ENCODE measurements at places on chromosomes 12 and 14.

DNA sequence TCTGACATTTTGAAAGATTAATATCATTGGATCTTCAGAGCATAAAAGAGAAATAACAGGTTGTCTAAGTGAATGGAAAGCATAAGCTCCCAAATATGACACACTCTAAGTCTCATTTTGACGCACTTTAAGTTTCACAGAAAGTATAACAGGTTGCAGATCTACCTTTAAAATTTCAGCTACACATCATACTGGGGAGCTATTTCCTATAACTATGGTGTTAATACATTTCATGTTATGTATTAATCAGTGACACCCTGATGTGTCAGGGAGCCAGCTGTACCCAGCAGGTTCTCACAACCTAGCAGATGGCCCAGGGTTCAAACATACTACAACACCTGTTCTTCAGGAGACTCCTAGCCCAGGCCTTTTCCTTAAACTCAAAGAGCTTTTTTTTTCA lies 31.1 kb upstream of the TMX1 start:
- no peak for DNase-seq

GRCh38 chr14:98542316-98542715 lies 729.7 kb downstream of the BCL11B start:
- DNase-seq = no peak

GRCh38 chr14:90553298-90553920 lies 156.6 kb downstream of the CALM1 start:
- no peak for DNase-seq

DNA sequence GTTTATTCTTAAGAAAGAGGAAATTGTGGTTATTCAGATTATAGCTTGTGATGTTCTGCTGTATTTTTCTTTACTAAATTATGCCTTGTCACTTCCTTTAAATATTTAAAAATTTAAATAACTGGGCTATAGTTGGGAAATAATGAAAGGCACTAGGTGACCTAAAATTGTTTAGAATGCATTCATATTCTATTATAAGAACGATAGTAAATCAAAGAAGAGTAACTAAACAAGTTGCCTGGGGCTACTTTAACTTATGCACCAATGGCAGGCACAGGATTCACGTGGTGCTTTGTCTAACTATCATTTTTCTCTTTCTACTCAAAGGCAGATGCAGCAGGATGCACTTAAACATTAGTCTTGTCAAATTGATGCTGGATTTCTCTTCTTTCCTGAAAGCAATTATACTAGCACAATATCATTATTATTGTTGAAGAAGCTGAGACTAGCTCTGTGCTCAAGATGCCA lies 190.7 kb upstream of the PPFIA2 start:
- no peak for DNase-seq

GRCh38 chr12:55724940-55725309 lies 3.9 kb downstream of the CD63 start:
- DNase-seq = no peak

DNA sequence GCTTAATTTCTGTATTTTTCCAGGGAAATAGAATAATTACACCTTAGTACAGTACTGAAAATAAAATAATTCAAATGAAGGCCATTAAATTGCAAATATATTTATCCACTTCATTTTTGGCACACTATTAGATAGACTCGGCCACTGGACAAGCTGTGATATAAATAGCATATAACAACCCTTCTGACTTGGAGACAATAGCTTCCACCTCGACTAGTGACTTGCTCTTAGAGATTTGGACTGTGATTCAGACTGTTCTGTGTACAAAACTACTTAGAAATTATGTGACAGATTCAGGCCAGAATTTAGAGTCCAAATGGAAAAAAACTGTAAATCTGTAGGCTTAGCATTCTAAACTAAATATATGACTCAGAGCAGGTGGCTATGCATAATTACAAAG lies 949.9 kb downstream of the LRFN5 start:
- DNase-seq = no peak

DNA sequence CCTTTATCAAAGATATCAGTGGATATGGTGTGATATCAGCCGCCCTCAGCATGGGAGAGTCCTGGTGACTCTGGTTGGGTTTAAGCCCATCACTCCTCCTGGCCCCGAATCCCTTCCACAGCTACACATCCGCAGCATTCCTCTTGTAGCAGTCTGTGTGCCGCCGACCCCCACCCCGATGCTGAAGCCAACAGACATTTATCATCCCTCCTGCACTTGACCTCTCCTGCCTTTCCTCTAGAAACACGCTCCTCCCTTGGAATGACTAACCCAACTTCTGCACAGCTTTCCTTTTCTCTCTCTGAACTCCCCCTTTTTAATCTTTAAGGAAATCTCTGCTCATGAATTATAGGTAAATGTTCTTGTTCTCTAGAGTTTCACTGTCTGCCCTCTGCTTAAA lies 250.9 kb upstream of the FOXN3 start:
- no peak for DNase-seq

Measured in activated CD4-positive, CD25-positive, alpha-beta regulatory T cell treated with anti-CD3 and anti-CD28 coated beads, Interleukin-2, amount 50 U/mL, for 16 hours (primary cell).